ENCODE measurements at places on chromosomes 11 and 22.
A peak's percentile ranks its signal among the peaks of the same experiment; 100 is the strongest.

GRCh38 chr11:4865855-4866254 is 15.8 kb upstream of the OR51T1 start:
- DNase-seq, result no peak

DNA sequence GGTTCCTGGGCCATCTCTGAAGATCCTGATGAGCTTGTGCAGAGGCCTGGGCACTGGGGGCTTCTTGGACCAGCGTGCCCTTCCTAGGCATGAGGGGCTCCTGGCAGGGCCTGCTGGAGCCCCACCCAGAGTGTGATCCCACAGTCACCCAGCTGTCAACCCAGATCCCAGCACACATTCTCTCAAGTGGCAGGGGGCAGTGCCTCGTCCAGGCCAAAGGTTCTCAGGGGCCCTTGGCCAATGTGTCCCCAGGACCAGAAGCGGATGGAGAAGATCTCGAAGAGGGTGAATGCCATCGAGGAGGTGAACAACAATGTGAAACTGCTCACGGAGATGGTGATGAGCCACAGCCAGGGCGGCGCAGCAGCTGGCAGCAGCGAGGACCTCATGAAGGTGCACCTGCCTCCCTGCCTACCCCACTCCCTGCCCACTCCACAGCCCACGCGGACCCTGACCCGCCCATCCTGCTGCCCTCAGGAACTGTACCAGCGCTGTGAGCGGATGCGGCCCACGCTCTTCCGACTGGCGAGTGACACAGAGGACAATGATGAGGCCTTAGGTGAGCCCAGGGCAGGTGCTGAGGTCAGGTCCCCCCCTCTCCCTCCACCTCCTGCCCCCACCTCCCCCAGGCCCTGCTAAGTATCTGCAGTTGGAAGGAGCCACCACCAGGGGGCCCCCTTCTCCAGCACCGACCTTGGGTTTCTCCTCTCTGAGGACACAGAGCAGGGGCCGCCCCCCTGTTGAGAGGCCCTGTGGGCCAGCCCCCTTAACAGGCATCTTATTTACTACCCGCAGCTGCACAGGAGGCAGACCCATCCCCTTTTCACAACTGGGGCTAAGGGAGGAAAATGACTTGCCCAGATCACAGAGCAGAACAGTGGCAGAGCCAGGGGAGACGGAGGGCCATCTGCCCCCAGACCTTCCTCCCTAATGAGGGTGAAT is 14.7 kb downstream of the GGA1 start:
- peak; percentile 90 for DNase-seq

DNA sequence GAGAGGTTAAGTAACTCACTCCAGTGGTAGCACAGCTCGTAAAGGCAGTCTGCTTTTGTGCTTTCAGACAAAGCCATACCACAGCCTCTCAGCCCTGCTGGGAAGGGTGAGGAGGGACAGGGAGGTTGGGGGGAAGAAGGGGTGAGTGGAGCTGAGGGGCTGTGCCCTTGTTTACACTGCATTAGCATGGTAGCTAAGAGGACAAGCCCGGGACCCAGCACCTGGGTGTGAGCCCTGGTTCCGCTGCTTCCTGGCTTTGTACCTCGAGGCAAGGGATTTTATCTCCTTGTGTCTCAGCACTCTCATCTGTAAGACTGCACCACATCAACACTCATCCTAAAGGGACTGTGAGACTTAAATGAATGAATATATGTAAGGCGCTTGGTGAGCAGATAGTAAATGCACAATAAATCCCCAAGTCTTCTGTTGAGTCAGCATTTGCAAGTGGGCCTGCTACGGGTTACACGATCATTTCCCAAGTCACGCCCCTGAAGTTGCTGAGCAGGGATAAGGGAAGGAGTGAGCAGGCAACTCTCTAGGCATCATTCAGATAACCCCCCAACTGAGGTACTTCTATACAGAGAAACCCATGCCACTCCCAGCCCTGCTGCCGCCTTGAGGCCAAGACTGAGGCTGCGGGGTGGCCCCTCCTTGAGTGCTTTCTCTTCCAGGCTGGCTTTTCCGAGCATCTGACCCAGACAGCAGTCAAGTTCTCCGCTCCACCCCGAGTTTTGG is 7.5 kb downstream of the RASD2 start:
- no peak for DNase-seq

GRCh38 chr22:49179175-49179574 is 648.5 kb downstream of the BRD1 start:
- DNase-seq, result no peak

DNA sequence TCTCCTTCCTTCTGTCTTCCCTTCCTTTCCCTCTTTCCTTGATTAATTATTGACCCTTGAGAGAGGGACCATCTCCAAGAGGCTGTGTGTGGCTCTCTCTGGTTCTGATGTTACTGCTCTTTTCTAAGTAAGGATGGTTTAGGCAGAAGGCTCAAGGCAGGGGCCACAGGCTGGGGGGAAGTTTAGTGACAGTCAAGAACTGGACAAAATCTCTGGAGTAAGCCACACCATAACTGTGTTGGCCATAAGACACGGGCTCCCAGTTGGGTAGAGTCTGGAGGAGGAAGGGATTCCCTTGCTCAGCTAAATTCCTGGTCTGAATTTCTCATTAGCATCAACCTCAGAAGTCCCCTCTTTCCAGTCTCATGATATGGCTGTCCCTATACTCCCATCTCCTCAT is 74.7 kb downstream of the BUD13 start:
- no peak for DNase-seq

GRCh38 chr11:115893461-115894099 is 389.4 kb upstream of the CADM1 start:
- no peak for DNase-seq

DNA sequence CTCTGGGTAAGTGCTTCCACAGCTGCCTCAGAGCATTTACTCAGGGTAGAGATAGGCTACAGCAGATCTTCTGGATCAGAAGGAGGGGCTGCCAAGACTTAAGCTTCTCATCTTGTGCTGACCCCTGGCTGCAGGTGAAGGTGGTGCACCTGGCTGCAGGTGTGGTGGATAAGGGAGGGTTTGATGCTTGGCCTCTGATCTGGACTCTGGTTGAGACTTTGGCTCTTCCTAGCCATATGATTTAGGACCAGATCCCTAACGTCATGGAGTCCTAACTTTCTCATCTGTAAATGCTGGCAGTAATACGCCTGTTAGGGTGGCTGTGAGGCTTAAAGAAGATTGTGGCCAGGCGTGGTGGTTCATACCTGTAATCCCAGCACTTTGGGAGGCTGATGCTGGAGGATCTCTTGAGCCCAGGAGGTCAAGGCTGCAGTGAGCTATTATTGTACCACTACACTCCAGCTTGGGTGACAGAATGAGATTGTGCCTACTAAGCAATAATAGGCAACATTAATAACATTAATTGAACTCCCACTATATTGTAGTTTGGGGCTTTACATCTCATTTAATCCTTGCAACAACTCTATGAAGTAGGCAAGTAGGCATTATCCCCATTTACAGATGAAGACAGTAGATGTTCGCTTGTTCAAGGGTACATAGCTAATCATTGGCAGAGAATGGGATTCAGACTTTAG is 10.7 kb downstream of the DTX4 start:
- no peak for DNase-seq

DNA sequence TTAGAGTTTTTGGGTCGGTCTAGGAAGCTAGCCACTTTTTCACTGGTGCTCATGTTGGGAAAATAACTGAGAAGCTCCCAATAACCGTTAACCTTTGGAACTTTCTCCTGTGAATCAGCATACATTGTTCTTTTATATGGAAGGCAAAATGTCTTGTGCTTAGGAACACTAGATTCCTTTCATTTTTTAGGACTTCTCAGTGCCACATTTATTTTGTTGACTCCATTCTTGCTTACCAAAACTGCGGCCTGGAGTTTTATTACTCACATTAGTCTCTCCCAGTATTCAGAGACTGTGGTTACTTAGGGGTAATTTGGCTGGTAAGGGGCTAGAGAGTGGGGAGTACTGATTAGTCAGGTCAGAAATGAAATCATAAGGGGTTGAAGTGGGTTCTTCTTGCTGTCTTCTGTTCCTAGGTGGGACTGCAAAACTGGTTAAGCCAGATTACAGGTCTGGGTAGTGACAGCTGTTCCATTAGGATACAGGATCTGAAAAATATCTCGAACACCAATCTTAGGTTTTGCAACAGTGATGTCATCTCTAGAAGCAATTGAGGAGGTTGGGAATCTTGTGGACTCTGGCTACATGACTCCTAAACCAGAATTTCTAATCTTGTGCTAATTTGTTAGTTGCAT is 631.4 kb upstream of the LUZP2 start:
- no peak for DNase-seq

DNA sequence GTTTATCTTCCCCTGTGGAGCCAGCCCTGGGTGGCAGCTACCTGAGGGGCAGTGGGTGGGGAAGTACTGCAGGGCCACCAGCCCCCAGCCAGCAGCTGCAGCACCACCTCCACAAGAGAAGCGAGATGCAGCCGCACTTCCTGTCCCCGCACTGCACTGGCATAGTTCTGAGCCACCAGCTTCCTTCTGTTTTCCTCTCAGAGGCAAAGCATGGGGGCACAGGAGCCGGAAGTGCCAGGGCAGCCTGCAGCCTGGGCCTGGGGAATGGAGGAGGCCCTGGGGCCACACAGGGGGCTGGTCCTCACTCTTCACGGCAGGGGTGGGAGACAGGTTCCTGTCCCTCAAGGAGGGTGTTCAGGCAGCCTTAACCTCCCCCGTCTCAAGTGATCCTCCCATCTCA is 11.9 kb upstream of the SH3BP1 start:
- DNase-seq, result no peak
